ENCODE measurements at places on chromosomes 5 and 9. TPM values are rescaled to one million over a fixed set of nuclear protein-coding genes. Genes with fewer than 3 reads are reported as not detected.

DNA sequence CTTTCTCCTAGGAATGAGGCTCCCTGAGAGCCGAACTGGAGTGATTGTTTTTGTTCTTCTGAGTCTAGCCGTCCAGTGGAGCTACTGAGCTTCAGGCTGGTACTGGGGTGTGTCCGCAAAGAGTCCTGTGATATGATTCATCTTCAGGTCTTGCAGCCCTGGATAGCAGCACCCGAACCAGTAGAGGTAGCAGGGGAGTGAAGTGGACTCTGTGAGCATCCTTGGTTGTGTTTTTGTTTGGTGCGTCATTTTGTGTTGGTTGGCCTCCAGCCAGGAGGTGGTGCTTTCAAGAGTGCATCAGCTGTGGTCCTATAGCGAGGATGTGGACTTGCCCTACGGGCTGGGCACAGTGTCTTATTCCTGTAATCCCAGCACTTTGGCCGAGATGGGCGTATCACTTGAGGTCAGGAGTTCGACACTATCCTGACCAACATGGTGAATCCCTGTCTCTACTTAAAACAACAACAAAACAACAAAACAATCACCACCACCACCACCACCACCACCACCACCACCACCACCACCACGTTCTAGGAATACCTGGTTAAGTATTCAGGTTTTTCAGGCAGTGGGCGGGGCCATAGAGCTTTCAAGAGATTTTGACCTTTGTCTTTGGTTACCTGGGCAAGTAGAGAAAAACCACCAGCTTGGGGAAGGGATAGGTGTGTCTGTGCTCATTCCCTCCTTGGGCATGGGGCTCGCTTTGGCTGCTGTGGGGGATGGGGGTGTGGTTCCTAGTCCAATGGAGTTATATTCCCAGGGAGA, 154.0 kb downstream of the WDR70 start:
- no peak for DNase-seq

DNA sequence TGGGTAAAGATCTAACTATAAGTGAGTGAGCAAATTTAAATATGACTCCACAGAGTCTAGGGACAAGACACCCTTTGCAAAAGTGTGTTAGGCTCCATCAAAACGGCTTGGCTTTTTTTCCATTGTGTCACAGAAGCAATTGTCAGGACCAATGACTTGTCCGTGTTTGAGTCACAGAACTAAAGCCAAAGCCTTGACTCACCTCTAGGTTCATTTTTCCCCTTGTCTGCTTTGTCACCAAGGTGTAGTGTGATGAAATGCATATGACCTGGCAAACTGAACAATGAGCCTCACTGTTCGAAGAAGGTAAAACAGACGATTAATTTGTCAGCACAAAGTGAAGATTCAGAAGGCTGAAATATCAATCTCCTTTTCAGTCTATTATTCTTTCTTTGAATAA, 331.0 kb downstream of the GLIS3 start:
- DNase-seq, result peak; percentile 58

GRCh38 chr5:17761326-17761725, 127.1 kb downstream of the TAF11L14 start:
- DNase-seq, result no peak

GRCh38 chr5:102921341-102922044, 166.4 kb downstream of the PAM start:
- peak; percentile 29 for DNase-seq

- DNase-seq, result no peak
Measured at GRCh38 chr5:151493665-151494064, 46.3 kb downstream of the SLC36A1 start.

- no peak for DNase-seq
Measured at GRCh38 chr5:139795074-139796001, at the start of gene PSD2. TSS of gene PSD2 (plus strand) at chr5:139795808. CDS start at chr5:139809441, 13,633 bp downstream.

GRCh38 chr5:149114403-149115312, 26.6 kb upstream of the ABLIM3 start:
- peak; percentile 84 for DNase-seq

DNA sequence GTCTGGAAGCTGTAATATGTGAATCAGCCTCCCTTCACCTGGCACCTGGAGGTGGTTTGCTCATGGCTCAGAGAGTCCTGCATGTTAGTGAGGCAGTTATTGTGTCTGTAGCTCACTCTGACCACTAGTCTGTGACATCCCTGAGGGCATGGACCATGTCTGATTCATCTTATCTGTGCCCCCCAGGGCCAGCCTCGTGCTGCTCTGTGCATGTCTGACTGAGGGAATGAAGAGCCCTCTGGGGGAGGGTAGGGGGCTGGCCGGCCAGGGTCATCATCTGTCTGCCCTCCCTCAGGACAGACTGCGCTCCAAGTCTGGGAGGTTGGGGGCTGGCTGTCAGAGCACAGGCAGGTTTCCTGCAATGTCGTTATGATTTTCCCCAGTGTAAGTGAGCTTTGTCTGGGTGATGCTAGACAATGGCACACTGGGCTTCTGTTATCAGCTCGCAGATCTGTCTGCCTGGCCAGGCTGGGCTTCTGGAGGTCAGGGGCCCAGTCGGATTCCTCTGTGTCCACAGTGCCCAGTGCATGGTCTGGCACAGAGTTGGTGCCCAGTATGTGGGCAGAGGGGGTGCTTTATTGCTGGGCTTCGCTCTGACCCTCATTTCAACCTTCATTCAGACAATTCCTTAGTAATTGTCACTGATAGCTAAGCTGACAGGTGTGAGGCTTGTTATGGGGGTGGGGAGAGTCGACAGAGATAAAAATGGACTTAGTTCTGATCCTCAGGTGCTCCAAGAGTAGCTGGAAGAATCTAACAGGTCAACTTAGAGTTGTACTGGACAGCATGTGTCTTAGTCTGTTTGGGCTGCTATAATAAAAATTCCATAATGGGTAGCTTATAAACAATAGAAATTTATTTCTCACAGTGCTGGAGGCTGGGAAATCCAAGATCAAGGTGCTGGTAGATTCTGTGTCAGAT, 85.7 kb upstream of the SHB start:
- DNase-seq, result no peak

IRX2 gene
- polyA plus RNA-seq, result 1.1 TPM

DND1 gene
- 0.67 TPM for polyA plus RNA-seq

TPM2 gene
- 2,548 TPM for polyA plus RNA-seq

LOX gene
- polyA plus RNA-seq, result 662 TPM

CDC20B gene
- not detected for polyA plus RNA-seq
